Effector CD4-positive, alpha-beta T cell (primary cell): ENCODE measurements at places on chromosomes 2 and 18.

GRCh38 chr2:160555420-160556071 lies 61.9 kb upstream of the RBMS1 start:
- DNase-seq: no peak

GRCh38 chr2:219644801-219645480 lies 17.5 kb downstream of the SLC4A3 start:
- no peak for DNase-seq

- no peak for DNase-seq
Measured at GRCh38 chr2:132873738-132874137, 203.7 kb upstream of the LYPD1 start.

GRCh38 chr2:217286833-217287232 lies 427.0 kb upstream of the TNP1 start:
- DNase-seq: no peak

GRCh38 chr2:226877491-226877890 lies 41.6 kb downstream of the RHBDD1 start:
- no peak for DNase-seq

DNA sequence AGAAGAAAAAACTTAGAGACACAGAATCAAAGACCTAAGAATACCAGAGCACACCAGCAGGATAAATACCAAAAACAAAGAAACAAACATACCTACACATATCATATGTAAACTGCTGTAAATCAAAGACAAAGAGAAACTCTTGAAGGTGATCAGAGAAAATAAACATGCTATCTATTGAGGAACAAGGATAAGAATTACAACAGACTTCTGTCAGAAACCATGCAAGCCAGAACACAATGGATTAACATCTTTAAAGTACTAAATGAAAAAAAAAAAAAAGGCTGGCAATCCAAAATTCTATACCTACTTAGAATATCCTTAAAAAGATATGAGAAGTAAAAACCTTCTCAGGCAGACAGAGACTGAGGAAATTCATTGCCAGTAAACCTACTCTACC lies 51.6 kb upstream of the MGAT4A start:
- DNase-seq: no peak

- DNase-seq: no peak
Measured at GRCh38 chr18:44156126-44156525, 524.6 kb upstream of the SETBP1 start.

DNA sequence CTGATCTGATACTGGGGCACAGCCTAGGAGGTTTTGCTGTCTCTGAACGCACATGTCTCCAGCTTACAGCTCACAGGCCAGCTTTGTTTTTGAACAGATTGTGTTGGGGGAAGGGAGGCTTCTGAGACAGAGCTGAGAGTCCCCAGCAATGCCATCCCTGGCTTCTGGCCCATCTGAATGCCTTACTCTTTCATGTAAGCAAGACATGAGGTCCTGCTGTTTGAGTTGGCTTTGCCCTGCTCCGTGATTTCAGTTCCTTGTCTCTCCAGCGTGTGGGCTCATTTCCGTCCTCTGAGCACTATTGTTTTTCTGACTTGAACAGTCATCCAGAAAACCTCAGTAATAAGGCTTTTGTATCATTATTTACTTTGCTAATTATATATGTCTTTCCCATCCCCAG lies 194.9 kb upstream of the TNP1 start:
- no peak for DNase-seq
